Lung (tissue), 17 donors: ENCODE measurements at places on chromosomes 4 and X.

DNA sequence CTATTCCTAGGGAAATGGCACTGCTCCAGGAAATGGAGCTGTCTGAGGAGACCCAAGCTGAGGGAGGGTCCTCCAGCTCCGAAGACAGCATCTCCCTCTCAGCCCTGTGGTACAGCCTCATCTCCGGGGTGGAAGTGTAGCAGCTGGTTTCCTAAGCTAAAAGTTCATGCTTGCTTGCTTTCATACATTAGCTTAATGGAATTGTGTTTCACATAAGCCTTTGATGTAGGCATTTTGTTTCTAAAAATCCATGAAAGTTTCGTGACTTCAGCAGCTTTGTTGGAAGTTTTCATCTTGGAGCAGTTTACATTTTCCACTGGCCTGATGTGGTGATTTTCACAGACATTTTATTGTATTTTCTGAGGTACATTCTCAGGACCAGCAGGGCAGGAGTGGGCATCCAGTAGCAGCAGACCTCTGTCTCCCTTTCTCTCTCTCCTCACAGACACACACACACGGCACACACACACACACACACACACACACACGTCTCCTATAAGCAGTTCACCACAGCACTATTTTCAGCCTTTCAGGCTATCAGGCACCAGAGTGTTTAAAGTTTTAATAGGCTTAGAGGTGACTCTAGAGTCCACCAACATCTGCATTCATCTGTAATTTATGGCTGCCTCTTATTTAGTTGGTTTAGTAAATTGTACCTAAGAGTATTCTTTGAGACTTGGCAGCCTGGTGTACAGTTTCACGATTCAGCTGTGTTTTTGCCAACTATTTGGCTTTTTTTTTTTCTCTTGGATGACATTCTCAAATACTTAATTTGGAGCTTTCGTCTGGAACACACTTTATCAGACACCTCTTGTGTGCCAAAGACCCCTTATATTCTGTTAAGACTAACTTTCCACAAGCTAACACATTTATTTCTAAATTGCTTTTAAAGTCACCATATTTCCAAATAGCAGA is 225.8 kb upstream of the SFRP2 start:
- DNase-seq = peak; percentile 33

DNA sequence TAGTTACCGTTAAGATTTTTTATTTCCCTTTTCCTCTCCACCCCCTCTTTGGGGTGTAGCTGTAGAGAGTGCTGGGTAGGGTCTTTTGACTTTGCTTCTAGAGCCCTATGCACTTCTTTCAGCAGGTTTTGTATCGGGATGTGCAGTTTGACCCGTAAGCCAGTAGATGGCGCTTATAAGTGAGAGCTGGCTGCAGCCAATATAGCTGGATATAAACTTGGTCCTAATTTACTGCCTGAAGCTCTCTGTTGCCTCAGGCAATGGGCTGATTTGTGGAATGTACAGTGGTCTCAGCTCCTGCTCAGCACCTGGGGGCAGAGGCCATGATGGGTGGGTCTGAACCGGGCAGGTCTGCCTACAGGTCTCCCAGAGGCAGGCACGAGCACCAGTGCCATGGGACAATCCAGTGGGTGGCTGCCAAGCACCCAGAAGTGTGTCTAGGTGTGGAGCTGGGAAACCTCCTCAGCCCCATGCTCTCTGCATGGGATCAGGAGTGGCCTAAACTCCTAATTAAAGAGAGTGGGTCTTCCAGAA is 146.5 kb downstream of the SPANXN1 start:
- DNase-seq = no peak

GRCh38 chr4:1152290-1152689 is 20.1 kb downstream of the SPON2 start:
- no peak for DNase-seq

GRCh38 chrX:51852621-51853020 is 40.8 kb upstream of the MAGED1 start:
- DNase-seq = no peak

DNA sequence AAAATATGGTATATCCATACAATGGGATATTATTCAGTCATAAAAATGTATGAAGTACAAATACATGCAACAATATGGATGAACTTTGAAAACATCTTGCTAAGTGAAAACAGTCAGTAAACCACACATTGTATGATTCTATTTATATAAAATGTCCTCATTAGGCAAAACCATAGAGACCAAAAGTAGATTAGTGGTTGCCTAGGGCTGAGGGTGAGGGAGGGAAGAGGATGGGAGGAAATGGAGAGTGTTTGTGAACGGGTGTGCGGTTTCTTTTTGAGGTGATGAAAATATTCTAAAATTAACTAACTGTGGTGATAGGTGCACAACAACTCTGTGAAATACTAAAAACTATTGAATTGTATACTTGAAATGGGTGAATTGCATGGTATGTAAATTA is 29.6 kb downstream of the TEX11 start:
- no peak for DNase-seq

- DNase-seq = no peak
These were observed 216.0 kb downstream of the AFAP1 start for GRCh38 chr4:7723625-7724024.

DNA sequence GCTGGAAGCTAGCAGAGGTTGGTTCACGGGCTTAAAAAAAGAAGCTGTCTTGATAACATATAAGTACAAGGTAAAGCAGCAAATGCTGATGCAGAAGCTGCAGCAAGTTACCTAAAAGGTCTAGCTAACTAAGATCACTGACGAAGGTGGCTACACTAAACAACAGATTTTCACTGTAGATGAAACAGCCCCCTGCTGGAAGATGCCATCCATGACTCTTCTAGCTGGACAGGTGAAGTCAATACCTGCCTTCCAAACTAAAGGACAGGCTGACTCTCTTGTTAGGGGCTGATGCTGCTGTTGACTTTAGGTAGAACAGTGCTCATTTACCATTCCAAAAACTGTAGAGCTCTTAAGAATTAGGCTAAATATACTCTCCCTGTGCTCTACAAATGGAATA is 99.5 kb downstream of the FBXW7 start:
- no peak for DNase-seq

DNA sequence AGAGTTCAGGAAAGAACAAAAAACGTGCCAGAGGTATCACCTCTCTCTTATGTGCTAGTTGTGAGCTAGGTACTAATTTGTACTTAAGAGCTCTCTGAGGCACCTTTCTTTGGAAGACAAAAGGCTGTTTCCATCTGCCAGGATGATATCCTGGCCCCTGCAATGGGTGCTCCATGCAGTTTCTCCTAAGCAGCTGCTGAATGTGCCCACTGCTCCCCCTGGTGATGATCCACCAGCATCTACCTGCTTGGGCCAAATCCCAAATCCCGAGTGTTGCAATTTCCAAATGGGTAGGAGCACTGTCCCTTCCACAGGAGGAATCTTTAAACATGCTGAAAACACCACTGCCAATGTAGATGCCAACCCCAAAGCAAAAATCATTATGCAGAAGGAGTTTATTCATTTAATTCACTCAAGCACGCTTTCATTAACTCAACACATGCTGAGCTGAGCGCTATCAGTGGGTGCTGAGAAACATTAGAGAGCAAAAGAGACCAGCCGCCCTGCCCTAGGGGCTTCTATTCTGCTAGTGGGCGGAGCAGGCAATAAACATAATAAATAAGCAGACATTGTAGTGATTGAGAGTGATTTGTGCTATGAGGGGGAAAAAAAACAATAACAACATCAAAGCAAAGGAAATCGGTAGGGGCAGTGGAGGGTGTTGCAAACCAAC is 69.6 kb upstream of the C4orf50 start:
- peak; percentile 60 for DNase-seq

GRCh38 chrX:68989865-68990606 is 161.2 kb downstream of the EFNB1 start:
- peak; percentile 95 for DNase-seq

DNA sequence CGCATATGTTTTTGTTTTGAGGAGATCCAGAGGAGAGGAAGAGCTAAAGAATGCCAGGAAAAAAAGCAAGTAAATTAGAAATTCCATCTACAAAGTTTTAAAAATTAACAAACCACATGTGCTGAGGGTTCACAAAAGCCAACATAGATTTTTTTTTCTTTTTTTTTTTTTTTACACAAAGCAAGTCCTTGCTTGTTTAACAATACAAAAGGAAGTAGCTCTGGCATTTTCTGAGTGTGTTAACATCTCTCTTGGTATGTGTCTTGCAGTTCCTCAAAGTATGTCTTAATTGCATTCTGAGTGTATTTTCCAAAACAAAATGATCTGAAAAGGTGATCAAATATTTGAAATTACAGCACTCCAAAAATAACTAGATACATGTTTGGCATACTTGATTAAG is 1682.7 kb upstream of the AGA start:
- DNase-seq = no peak

DNA sequence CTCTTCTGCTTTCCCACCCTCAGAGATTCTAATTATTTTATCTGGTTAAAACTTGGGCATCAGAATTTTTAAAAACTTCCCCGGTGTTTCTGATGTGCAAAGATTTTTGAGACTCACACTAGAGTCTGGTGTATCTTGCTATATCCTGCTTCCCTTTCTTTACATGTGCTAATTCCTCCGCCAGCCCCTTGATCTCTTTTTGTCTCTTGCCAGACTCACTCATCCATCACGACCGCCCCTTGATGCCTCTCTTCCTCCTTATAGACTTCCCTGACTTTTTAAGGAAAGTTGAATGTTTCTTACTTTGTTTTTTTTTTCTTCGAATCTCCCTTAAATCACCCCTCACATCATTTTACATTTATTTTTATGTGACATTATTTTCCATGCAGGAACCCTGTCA is 274.9 kb upstream of the PITX2 start:
- no peak for DNase-seq

DNA sequence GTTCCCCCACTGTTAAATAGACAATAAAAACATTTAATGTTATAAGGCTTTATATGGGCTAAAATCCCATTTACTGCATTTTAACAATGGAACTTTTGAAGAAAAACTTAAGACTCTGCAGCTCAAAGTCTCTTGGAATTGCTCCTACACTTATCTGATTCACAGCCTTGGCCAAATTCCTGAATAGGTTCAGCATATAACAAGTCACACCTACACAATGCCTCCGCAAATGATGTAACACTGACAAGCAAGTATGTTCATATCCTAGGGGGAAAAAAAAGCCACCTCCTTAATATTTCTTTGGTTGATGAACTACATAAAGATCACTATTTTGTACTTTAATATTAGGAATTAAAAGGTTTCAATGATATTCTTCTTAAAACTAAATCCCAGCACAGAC is 34.5 kb downstream of the RPS6KA6 start:
- no peak for DNase-seq

- DNase-seq = peak; percentile 74
These were observed 443.3 kb downstream of the GBA3 start for GRCh38 chr4:23135792-23136645.

DNA sequence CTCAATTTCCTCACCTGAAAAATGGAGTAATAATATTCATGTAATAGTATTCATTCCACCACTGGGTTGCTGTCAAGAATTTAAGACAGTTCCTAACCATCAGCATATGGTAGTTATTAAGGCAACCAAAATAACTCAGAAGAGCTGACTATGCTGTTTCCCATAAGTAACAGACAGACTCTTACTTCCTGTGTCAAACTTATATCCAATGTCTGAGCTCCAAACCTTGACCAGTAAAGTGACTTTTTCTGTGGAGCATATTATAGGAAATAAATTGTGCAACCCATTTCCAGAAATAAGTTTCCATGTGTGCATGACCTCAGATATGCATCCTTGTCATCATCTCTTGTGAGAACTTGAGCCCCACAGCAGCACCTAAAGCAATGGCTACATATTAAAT is 78.8 kb downstream of the HADH start:
- DNase-seq = no peak

DNA sequence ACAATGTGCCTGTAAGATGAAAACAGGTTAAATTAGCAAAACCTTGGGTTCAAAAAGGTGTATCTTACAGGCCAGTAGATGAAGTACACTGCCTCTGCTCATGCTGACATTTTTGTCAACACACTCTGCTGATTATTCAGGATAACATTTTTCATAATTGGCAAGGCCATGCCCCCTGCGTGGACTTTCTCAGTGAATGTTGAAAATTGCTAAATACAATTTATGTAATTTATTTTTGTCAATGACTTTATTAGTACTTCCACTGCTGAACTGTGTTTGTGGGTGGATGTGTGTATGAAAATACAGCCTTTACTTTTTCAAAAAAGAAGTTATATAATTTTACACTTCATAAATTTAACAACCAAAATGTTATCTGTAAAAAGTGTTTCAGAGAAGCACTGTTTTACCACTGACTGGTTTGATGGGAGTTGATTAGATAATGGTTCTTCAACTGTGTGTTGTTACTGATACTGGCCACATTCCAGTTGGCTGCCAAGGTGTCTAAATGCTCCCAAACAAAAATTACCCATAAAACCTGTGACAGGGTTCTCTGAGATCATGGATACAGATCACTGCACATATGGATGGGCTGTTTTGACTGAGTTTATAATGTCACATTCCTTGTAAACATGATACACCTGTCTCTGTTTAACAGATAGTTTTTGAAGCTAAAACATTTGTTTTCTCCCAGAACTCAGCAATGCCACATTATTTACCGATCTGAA is 151.9 kb upstream of the SLC7A11 start:
- DNase-seq = no peak

- DNase-seq = no peak
These were observed 126.8 kb downstream of the NAA11 start for GRCh38 chr4:79198951-79199587.

- DNase-seq = no peak
These were observed 14.0 kb upstream of the TEX13B start for GRCh38 chrX:107996124-107996523.

DNA sequence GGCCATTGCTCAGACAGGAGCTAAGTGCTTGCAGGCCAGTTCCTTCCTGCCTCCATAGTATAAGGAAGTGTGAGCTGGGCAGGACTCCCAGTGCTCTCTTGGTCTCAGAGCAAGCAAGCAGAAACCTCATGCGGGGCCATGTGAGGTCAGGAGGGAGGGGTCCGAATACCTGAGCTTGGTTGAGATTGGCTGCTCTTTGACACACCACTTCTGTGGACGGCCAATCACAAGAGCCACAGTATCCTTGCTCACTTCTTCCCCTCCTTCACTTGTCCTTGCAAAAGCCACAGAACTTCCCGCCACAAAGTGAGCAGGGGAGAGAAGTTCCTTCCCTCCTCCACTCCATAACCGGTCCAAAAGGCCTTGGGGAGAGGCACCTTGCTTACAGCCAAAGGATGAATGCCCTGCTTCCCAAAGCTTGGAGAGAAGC is 56.7 kb downstream of the PRPS1 start:
- DNase-seq = peak; percentile 43

- DNase-seq = no peak
These were observed 268.5 kb downstream of the ARAP2 start for GRCh38 chr4:35975617-35976355.
